Epithelial cell of prostate (primary cell): ENCODE measurements at places on chromosomes 12 and 14.
A peak's percentile ranks its signal among the peaks of the same experiment; 100 is the strongest.

- no peak for DNase-seq
Measured at GRCh38 chr12:86172913-86173443, 83.2 kb downstream of the MGAT4C start.

DNA sequence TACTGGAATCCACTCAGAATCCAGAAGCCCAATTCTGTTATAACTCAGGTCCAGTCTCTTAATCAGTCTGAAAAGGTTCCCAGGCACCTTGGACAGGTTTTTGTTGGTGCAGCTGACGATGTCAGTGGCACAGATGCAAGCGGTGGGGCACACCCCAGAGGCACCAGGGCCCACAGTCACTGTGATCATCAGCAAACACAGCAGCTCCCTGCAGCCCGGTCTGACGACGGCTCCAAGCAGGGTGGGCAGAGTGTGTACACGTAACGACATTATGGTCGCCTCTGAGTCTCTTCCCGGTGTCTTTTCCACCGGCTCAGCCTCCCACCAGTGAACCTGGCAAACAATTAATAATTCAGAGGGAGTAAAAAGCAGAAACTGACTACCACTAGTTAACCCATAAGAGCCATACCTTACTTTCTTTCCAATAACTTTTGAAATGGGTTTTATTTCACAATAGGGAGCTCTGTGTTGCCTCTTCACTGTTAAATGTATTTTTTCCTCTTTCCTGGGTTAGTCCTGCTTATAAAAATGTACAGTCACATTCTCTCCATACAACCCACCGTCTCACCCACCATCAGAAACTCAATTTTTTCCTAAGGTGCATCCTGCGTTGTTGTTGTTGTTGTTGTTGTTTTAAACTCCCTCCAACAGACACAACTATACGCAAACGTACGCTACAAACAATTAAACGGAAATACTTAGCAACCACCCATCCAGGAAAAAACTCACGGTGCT lies 521 bp upstream of the PCED1B start:
- DNase-seq: no peak

DNA sequence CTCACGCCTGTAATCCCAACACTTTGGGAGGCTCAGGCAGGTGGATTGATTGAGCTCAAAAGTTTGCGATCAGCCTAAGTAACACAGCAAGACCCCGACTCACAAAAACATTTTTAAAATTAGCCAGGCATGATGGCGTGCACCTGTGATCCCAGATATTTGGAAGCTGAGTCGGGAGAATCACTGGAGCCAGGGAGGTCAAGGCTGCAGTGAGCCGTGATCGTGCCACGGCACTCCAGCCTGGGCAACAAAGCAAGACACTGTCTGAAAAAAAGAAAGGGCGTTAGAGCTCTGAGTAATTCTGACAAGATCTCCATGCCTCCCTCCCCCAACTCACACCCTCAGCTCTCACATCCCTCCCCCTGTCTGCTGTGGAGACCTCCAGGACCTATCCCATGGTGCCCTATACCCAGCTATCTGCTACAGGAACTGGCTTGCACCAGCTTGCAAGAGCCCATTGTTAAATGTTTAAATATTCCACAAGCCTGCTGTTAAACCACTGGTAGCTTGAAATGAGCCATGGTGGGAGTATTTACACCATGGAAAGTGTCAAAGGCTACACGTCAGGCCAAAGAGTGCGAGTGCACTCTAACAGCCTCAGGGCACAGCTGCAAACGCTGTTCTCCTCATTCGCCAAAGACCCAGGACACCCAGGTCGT lies 35.1 kb upstream of the PPP2R5C start:
- DNase-seq: no peak

DNA sequence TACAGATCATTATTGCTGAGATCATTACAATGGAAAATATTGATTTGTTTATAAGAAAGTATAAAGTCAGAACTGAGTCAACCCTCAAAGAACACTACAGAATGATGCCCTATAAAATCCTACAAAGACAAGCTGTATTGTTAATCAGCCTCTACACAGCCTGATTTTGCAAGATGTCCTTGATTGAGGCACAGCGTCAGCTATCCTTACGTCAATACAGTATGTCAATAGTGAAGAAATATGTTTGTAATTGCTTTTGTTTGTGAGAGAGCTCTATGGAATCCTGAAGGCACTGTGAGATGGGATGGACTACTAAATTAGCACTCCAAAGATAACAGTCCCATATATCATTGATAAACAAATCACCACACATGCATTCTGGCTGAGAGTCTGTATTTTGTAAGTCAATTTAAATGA lies 70.7 kb downstream of the RASSF9 start:
- DNase-seq: no peak

DNA sequence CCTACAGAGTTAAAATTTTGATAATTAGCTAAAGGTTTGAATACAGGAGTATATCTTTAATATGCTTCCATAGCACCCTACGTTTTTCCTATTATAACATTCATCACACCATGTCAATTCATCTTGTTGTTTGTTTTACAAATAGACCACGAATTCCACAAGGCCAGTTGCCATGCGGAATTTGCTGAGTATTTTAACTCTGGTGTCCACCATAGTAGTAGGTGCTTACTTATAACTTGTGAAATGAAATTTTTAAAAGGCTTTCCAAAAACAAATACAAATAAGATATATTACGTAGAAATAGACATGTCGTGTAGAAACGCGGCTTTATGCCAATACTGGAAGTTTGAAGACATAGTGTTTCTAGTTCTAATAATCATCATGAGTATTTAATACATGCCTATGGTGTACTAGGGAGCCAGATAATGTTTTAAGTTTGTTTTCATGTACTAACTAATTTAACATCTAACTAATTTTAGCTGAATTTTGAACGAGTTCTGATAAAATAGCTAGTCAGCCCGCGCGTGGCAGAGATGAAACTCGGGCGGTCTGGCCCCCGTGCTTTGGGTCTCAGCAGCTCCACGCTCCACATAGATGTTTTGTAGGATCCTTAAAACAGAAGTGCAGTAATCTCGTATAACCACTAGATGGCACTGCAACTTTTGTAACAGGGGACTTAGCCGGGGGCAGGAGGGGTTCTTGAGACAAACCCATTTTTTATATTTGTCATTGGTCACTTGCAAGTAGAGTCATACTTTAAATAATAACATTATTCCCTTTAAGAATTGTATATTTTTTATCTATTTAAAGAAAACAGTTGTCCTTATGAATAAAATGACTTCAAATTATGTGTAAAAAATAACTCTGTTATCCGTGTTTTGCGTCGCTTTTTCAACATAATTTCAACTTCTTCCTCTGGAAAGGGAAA lies 10.2 kb downstream of the CD69 start:
- no peak for DNase-seq

- no peak for DNase-seq
Measured at GRCh38 chr12:73057428-73057827, 785.3 kb downstream of the TRHDE start.

- no peak for DNase-seq
Measured at GRCh38 chr12:13945236-13945635, 36.2 kb downstream of the GRIN2B start.

GRCh38 chr12:109710747-109711595 lies 2.7 kb upstream of the FAM222A start:
- peak; percentile 46 for DNase-seq

DNA sequence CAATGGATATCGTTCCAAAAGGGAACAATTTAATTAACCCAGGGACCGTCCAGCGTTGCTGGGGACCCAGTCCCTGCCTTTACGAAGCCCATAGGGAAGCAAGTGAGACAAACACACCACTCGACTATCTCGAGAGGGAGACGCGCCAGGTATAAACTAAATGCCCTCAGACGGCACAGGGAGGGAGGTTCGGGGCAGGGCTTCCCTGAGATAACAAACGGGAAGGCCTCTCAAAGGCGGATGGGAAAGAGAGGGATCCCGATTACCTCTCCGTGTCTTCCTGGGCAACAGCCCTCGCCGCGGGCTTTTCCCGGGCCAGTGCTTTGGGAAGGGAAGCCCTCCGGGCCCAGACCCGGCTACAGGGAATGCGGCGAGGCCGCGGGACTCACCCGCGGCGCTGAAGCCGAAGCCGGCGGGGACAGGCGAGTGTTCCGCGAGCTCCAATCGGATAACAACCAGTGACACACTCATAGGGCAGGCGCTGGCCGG lies 390 bp downstream of the BRAP start:
- DNase-seq: no peak

- DNase-seq: no peak
Measured at GRCh38 chr12:1204581-1205121, 213.6 kb downstream of the ERC1 start.

DNA sequence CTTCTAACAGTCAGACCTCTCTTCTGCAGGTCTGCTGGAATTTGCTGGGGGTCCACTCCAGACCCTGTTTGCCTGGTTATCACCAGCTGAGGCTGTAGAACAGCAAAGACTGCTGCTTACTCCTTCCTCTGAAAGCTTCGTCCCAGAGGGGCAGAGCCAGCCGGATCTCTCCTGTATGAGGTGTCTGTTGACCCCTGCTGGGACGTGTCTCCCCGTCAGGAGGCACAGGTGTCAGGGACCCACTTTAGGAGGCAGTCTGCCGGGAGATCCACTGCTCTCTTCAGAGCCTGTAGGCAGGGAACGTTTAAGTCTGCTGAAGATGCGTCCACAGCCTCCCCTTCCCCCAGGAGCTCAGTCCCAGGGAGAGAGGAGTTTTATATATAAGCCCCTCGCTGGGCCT lies 125.1 kb downstream of the SOX5 start:
- no peak for DNase-seq

GRCh38 chr12:121592320-121592719 lies 11.5 kb upstream of the KDM2B start:
- DNase-seq: no peak

- DNase-seq: no peak
Measured at GRCh38 chr12:94049718-94050117, 98.7 kb upstream of the PLXNC1 start.

DNA sequence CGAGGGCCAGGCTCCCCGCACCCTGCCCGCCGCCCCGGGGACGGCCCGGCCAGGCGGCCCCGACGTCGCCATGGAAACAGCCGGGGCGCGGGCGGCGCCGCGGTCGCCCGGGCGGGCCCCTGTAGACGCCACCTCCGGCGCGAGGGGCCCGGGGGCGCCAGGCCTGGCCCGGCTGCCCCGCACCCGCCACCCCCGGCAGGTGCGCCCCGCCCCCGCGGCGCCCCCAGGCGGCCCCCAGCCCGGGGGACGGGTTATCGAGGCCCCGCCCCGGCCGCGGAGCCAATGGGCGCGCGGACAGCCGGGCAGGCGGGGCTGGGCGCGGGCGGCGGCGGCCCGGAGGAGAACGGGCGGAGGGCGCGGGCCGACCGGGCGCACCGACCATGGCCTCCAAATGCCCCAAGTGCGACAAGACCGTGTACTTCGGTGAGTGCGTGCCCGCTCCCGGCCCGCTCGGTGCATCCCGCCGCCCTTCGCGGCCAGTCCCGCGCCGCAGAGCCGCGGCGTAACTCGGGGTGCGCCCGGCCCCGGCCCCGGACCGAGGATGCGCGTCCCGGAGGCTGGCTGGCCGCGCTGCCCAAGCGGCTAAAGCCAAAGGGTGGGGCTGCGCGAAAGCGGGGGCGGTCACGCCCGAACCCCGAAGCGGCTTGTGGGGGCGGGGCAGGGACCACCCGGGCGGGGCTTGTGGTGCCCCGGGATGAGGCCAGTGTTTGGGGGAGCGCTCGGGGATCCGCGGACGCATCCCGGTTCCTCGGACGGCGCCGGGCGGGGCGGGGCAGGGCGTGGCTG lies at the start of gene CRIP2:
TSS of gene CRIP2 (plus strand) at position 339 of the 786 bp plus-strand sequence. CDS start at position 381, 42 bp downstream.
- no peak for DNase-seq

DNA sequence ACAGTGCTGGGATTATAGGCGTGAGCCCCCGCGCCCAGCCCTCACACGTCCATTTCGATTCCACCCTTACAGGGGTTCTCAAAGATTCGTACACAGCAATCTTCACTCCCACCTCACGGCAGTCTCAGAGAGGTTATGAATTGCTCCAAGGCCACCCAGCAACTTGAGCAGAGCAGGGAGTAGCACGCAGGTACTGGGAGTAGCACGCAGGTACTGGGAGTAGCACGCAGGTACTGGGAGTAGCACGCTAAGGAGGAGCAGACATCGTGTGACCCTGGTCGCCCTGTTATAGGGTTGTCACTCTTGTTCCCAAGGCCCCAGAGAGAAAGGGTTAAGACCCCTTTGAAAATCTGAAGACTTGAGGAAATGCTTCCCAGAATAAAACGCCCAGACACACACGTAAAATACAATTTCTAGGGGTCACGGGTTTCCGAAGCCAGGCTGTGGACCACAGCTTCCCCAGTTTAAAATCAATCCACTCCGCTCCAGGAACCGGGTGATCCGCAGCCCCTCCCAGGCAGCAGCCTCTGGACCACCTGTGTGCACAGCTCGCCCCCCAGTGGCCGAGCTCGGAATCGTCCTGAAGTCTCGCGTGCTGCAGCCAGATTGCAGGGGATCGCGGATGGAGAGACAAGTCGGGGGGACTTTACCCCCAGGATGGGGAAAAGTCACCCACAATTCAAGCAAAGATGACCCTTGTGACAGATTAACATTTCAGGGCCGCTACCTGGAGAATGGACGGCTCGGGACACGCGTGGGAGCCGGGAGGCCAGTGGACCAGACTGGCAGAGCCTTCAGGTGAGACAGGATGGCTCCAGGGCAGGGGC lies 92.0 kb downstream of the SCARB1 start:
- no peak for DNase-seq

DNA sequence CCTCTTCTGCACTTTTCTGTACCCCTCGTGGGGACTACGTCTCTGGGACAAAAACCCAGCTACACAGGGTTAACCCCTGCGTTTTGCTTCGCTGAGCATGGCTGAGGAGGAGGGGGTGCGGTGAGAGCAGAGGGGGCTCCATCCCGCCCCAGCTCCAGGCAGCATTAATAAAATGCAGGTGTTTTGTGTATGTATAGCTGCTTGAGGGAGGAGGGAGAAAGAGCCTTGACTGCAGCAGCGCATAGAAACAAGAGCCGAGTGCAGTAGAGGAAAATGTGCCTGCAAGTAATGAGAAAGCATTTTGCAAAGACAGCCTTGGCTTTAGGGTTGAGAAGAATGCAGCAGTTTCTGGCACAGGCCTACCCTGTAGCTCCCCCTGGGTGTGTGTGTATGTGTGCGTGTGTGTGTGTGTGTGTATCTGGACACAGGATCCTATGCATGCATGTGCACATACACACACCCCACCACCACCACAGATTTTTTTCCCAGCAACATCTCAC lies 103.9 kb downstream of the ZFP36L1 start:
- DNase-seq: no peak

DNA sequence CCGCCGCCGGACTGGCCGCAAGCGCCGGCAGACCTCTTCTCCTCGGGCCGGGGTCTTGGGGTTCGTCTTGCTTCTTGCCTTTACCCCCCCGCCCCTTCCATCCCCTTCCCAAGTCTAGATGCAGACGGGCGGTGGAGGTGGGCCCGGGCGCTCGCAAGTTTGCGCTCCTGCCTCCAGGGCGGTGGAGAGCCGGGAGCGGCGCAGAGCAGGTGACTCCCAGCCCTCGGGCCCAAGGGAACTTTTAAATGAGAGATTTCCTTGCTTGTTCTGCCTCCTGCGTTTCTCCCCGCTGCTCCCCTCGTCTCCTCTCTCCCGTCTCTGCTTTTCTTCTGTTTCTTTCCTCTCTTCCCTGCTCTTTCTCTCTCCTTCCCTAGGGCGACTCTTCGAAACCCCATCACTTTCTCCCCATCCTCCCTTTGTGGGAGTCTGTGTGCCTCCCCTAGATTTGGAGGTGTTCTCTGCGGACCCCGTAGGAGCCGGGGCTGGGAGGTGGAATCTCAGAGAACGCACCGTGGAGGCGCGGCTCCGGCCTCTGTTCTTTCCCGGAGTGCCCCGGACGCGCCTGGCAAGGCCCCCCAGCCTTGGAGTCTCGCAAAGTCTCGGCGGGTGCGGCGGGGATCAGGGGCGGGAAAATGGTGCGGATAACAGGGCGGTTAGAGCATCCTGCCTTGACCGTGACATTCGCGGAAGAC lies 114.7 kb upstream of the MYL2 start:
- no peak for DNase-seq
